Stimulated activated CD8-positive, alpha-beta memory T cell treated with anti-CD3 and anti-CD28 coated beads, Interleukin-12 subunit alpha, Interleukin-12 subunit beta, amount 100 ng/mL, for 1 hour (primary cell): ENCODE measurements at places on chromosomes 4 and X.

DNA sequence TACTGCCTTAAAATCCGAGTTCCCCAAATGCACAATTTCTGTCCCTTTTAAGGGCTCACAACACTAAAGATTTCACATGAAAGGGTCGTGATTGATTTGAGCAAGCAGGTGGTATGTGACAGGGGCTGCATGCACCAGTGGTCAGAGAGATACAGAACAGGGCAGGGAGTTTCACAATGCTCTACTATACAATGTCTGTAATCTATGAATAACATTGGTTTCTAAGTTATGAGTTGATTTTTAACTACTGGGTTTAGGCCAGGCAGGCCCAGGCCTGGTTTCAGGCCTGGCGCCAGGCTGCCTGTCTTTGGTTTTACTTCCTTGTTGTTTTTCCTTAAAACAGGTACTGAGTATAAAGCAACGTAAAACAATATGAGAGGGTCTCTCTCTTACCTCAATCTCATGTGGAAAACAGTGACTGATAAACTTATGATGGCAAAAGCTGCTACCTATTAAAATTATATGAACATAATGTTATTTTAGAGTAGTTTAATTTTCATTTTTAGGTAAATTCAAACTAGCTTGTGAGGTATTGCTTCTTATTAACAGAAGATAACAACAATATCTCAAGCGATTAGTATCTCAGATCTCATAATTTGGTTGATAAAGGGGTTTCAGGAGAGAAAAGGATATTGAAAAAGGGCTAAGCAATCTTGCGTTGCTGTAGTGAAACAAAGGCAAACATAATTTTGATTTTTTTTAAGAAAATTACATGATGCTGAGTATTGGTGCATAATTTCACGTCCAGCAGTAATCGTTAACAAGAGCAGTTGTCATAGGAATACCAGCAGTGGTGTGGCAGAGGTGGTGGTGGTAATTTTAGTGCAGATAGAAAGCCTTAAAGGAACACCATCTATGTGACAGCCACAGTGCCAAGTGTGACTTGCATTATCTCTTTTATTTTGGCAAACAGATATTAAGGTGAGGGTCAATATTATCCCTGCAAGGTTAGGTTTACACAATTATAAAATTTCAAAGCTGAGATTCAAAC is 944.4 kb upstream of the GRID2 start:
- DNase-seq, result no peak

- DNase-seq, result no peak
These were observed 134.5 kb upstream of the IL15 start for GRCh38 chr4:141501931-141502330.

- no peak for DNase-seq
These were observed 141.7 kb upstream of the SCML1 start for GRCh38 chrX:17595456-17596035.

- DNase-seq, result no peak
These were observed 14.4 kb downstream of the WDR13 start for GRCh38 chrX:48611703-48612102.

GRCh38 chrX:130108647-130109428 is 1.5 kb downstream of the ELF4 start:
- DNase-seq, result peak; percentile 18

DNA sequence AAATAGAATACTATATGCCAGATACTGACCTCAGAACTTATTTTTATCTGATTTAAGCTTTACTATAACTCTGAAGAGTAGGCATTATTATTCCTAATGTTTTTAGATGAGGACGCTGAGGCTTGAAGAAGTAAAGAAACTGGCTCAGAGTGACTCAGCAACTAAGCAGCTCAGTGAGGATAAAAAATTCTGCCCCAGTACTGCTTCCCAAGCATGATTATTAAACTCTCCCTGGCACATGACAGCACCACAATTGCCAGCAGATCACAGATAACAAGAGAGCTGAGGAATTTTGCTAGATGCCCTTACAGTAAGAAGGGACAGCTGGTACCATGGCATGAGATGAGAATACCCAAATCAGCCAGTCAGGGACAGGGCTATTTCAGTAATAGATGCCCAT is 219.4 kb downstream of the NKX6-1 start:
- no peak for DNase-seq

DNA sequence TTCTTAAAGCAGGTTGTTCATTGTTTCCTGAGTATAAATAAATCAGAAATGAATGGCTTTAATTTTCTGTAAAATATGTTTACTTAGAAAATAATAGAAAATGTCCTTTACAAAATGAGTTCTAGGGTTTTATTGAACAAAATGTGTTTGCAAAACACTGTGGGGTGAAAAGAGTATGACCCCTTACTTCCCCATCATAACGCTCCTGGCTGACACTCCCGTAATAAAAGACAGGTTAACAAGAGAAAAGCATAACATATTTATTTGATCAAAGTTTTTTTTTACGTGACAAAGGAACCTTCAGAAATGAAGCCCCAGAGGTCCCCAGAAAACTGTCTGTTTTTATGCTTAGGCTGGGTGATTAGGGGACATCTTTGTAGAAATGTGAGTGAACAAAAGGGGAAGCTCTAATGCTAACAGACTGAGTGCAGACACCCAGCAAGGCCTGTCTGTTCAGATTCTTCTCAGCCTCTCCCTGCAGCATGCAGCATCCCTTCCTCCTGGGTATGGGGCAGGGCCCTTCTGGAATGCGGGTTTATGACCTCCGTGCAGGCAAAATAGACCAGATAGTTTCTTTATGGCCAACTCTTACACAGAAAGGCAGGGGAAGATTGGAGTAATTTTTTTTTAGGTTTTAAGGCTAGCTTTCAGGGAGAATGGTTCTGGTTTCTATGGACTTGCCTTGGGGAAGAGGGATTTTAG is 26.1 kb downstream of the ZFP42 start:
- DNase-seq, result no peak

- no peak for DNase-seq
These were observed 5.0 kb downstream of the HPSE start for GRCh38 chr4:83329521-83330110.

GRCh38 chrX:53817548-53817947 is 131.0 kb upstream of the HUWE1 start:
- no peak for DNase-seq

DNA sequence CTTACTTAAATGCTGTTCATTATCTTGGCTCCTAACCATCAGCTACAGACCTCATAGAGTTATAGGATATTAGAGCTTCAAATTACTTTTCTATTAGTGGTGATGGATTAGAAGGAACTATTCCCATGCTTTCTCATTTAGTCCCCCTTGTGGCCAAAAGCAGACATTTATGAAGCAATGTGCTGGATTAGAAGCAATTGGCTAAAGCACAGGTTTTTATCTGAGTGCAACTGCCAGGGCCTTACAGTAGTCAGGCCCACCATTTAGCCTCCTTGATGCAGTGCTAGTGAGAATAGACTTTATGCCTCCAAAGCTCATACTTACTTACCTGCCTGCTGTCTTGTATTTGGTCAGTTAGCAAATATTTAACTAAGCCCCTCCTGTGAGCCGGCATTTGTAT is 93.0 kb downstream of the TSPAN7 start:
- DNase-seq, result no peak

- no peak for DNase-seq
These were observed 13.7 kb upstream of the KCTD8 start for GRCh38 chr4:44462259-44462658.
